Ureter (tissue), 1 donor: ENCODE measurements at places on chromosomes 2 and 18. TPM values are rescaled to one million over a fixed set of nuclear protein-coding genes. Genes with fewer than 3 reads are reported as not detected.

The KLHL14 gene
- total RNA-seq = 0.29 TPM

The GNLY gene
- total RNA-seq = 1.9 TPM

The DPYSL5 gene
- not detected for total RNA-seq

The DSC3 gene
- 5.7 TPM for total RNA-seq

The SERPINB13 gene
- total RNA-seq = not detected

DNA sequence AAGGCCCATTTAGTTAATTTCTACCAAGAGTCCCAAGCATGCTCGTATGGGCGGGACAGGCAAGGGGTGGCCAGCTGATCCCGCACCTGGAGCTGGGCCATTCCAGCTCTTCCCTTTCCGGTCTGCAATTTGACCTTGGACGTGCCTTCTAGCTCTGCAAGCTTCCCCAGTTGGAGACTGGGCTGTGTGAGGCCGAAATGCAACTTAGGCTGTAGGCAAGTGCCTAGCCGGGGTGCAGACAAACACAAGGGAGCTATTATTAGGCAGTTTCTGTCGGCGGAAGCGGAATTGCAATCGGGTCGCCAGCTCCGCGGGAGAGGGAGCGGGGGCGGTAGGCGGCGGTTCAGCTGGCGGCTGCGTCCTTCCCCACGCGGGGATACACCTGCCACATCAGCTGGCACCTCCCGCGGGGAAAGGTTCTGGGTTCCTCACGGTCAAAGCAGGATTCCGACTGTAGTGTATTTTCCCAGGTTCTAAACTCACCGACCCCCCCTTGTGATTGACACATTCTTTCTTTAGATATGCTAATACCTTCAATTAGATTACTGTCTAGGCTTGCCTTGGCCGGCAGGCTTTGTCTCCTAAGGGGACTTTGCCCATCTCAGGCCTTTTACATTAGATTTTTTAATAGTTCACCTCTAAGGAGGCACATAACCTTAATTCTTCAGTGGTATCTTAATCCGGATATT is 17.1 kb upstream of the ZNF532 start:
- no peak for DNase-seq

DNA sequence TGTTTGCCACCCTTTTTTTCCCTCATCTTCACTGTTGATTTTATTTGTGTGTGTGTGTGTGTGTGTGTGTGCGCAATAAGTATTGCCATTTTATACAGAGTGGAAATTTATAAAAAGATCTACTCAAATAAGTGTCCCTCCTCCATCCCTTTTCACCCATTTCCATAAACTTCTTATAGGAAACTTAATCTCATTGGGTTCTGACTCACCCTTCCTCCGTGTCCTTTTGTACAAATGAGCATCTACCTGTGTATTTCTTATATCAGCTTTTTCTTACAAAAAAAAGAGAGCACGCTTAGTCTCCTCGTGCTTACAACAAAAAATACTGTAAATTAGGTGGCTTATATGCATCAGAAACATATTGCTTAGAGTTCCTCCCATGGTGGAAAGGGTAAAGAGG is 711.2 kb upstream of the CDH7 start:
- DNase-seq = no peak

- peak; percentile 31 for DNase-seq
Measured at GRCh38 chr18:75358928-75359327, 68.6 kb downstream of the SMIM21 start.

DNA sequence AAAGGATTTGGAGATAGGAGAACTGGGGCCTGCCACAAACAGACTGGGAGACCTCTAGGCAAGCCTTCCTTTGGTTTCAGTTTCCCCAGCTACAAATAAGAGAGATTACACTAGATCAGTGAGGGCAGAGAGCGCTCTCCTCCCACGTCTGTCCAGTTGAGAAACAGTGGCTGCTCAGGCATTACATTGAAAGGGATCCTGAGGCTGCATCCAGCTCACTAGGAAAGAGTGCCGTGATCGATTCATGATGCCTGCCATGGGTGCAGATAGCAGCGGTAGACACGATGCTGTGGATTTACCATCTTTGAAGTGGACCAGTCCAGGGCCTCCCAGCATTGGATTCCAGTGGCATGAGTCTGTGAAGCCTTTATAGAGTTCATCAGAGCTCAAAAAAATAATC is 62.6 kb downstream of the EN1 start:
- DNase-seq = no peak

GRCh38 chr18:49944663-49945062 is 131.3 kb upstream of the ACAA2 start:
- no peak for DNase-seq

DNA sequence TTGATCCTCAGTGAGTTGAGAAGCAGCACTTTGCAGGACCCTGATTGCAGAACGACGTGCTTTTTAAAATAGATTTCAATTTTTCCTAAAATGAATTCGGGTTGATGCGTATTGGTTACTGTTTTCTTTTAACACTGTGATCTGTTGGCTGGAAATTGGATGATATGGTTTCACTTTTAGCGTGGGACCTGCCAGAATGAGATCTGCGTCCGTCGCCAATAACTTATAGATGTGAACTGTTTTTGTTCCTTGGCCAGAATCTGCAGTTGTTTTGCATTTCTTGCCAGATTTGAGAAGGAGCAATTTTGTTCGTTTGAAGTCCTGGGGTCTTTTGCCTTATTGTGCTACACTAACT is 703 bp downstream of the UGGT1 start:
- no peak for DNase-seq
